ENCODE measurements at places on chromosomes 5 and 9. TPM values are rescaled to one million over a fixed set of nuclear protein-coding genes. Genes with fewer than 3 reads are reported as not detected.
A peak's percentile ranks its signal among the peaks of the same experiment; 100 is the strongest.

DIPK1B gene
- 6.6 TPM for total RNA-seq

PDLIM4 gene
- 33.9 TPM for total RNA-seq

RGS14 gene
- total RNA-seq = 17.3 TPM

ZNF366 gene
- 6.0 TPM for total RNA-seq

IFNB1 gene
- not detected for total RNA-seq

HCN1 gene
- total RNA-seq = not detected

HTR4 gene
- not detected for total RNA-seq

IL31RA gene
- total RNA-seq = not detected

PDE6A gene
- not detected for total RNA-seq

PLCXD3 gene
- total RNA-seq = 4.5 TPM

SLC45A2 gene
- total RNA-seq = not detected

DNA sequence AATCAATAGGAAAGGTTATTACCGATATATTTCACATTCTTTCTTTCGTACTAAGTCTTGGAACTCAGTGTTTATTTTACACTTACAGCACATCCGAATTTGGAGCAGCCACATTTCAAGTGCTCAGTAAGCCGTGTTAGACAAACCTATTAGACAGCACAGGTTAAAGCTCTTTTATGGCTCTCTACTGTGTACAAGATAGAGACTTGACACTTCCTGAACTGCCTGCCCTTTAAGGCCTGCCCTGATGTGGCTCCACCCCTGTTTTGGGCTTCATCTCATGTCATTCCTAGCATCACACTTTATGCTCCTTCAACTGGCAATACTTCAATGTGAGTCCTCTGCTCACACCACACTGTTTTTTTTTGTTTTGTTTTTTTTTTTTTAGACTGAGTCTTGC lies 23.5 kb upstream of the SUSD1 start:
- DNase-seq = no peak

DNA sequence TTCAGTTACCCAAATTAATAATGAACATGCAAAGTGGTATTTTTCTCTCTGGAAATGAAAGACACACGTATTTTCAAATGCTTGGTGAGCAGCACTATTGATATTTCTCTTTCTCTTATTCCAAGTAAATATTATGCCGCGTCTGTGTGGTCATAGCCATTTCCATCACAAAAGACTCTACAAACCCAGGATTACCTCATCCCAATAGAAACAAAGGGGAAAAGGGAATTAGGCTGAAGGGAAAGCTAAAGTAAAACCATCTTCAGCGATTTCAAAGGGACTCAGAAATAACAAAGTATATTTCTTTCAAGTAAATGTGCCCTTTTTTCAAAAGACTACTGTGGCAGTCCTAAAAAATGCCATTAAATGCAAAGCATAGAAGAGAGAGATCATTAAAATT lies 62.0 kb upstream of the FST start:
- no peak for DNase-seq

DNA sequence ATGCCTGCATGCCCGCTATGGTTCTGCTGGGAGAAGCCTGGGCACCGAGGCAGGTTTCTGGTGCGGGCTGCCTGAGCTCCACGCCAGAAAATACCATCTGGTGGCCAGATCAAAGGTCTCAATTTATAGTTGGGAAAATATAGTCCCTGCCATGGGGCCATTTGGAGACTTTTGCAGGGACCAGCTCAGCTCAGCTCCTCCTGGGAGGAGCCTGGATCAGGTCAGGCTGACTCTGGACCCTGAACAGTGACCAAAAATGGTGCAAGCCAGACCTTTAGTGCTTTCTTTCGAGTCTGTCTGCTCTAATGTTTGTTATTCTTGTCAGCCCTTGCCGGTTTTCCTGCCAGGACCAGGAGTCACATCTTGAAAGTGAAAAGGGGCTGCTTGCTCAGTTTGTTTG lies 31.8 kb downstream of the HMCN2 start:
- peak; percentile 70 for DNase-seq

DNA sequence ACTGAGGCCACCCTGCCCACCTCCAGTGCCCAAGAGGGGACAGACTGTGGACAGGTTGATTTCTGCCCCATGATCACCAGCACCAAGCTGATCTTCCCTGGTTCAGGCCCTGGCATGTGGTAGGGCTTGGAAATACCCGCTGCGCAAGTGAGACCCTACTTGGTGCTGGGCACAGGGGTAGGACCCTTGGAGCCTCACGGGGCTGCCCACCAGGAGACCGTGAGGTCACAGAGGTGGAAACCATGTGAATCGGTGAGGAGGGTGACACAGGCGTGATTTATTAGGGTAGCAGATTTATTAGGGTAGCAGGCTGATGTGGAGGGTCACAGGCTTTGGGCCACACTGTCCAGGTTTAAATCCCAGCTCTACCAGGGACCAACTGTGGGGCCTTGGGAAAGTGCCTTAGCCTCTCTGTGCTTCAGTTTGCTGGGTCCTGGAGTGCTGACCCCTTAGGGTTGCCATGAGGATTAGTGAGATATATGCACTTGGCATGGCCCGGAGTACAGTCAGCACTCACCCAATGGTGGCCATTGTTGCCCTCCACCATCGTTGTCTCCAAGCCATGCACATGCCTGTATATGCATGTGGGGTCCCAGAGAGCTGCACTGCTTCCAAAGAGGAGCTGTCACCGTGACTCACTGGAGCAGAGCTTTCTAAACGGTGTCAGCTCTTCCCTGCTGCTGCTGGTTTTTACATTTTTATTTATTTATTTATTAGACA lies 20.9 kb upstream of the DUSP1 start:
- no peak for DNase-seq

- no peak for DNase-seq
Measured at GRCh38 chr5:132628814-132629213, 29.2 kb upstream of the IL13 start.

DNA sequence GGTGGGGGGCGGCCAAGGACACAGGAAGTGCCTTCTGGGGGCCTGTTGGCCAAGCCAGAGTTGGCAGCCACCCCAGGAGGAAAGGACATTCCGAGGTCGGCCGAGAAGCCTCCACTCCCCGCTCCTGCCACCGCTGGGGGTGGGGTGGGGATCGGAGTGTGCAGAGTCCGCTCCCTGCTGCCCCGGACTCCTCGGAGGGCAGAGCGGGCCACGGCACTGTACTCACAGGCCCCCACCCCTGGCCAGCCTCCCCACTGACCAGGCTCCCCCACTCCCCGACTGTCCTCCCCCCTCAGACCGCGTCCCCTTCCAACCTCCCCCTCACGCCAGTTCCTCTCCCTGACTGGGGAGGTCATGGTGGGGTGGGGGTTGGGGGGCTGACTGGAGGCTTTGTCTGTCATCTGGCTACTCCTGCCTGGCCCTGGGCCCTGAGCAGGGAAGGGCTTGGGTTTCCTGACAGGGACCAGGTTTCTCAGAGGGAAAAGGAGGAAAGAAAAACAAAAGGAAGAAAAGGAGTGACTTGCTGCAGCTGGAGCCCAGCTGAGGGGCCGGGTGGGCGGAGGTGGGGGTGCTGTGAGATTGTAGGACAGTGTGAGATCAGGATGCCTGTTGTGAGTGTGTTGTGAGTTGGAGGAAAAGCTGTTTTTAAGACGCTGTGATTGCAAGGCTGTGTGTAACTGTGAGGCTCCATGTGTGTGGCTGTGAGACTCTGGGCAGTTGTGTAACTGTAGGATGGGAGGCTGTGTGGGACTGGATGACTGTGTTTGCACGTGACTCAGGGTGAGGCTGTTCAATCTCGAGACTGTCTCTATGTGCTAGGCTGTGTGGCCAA lies 29.7 kb downstream of the CNTFR start:
- peak; percentile 61 for DNase-seq

DNA sequence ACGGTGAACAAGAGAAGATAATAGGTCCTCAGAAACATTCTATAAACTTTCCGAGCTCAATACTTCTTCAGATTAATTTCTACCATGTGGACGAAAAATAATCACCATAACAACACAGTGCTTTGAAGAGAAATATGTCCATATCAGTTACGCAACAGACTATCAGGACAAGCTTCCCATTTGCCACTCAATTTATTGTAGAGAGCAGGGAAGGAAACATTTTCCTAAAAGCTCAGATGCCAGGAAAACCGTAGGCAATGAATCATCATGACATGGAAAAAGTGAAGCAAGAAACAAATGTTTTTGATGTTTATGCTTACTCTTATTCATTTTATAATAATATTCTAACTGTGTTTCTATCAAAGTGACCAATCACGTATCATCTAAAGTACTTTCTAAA lies 87.6 kb downstream of the S1PR3 start:
- no peak for DNase-seq

DNA sequence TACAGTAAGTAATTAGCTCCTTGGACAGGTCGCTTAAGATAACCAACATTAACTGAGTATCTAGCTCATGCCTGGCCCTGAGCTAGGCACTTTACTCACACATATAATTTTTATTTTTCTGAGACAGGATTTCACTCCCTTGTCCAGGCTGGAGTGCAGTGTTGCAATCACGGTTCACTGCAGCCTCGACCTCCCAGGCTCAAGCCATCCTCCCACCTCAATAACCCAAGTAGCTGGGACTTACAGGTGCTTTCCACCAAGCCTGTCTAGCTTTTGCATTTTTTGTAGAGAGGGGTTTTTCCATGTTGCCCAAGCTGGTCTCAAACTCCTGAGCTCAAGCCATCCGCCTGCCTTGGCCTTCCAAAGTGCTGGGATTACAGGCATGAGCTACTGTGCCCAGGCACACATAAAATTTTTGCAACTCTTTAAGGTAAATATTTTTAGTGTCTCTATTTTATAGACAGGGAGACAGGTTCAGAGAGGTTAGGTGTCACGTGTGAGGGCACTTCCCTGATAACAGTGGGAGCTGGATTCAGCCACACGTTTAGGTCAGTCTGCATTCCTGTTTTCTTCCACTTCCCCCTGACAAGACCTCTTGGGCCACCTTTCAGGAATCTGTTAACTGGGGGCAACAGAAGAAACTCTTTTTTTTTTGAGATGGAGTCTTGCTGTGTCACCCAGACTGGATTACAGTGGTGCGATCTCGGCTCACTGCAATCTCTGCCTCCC lies 18.2 kb downstream of the HBEGF start:
- no peak for DNase-seq

- DNase-seq = no peak
Measured at GRCh38 chr5:69502367-69502766, 9.8 kb downstream of the OCLN start.

GRCh38 chr9:68951879-68952659 lies 61.8 kb downstream of the PRKACG start:
- DNase-seq = no peak

GRCh38 chr9:120841930-120842684 lies 615 bp downstream of the PSMD5 start:
- no peak for DNase-seq

DNA sequence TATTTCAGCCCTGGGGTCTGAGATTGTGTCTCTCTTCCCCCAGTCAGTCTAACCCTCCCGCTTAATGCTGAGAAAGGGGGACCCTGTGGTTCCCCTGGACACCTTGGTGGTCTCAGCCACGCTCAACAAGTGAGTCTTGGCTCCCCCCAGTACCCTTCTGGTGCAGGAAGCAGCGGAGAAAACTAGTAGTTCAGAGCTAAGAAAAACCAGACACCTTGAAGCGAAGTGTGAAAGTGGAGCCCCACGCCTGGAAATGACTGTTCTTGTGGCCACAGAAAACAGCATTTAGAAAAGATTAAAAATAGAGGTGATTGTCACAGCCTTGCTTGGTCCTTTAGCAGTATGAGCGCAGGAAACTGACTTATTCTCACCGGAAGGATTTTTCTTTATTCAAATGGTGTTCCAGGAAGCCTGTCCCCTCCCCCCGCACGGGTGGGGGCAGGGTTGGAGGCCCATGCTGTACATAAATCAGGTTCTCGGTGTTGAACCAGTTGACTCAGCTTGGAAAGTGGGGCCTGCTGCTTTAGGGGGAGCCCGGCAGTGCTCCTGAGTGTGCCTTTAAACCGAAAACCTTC lies 8.1 kb downstream of the ARPC5L start:
- peak; percentile 67 for DNase-seq

DNA sequence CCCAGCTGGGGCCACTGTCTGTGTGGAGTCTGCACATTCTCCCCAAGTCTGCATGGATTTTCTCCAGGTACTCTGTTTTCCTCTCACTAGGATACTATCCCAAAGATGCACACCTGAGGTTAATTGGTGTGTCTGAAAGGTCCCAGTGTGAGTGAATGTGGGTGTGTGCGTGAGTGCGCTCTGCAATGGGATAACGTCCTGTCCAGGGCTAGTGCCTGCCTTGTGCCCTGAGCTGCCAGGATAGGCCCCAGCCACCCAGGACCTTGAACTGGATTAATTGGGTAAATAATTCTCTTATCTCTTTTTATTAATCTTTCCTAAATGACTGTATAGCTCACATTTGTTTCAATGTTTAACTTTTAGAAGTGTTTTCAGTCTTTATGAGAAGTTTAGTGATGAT lies 11.5 kb upstream of the PANK3 start:
- no peak for DNase-seq

DNA sequence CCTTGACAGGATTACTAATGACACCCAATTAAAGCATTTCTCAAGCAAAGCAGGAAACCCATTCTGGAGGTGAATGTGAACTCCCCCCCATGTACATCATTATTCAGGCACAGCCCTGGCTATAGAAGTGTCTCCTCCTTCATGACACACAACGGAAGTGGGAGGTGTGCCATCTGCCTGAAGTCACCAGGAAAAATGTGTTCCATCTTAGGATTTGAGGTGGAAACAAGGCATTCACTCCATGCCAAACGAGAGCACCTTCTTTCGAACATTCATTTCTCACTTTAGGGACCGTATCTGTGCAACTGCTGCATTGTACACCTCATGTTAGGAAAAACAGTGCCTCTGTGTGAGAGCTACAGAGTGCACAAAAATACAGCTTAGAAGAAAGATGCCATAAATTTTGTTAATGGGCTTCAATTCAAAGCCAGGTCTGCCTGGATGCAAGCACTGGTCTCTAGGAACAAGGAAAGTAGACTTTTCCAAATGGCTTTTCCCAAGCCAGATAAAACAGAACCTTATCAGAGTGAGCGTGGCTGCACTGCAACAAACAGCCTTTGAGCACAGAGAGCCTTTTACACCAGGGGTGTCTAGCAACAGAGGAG lies 19.4 kb downstream of the GOLM1 start:
- no peak for DNase-seq

DNA sequence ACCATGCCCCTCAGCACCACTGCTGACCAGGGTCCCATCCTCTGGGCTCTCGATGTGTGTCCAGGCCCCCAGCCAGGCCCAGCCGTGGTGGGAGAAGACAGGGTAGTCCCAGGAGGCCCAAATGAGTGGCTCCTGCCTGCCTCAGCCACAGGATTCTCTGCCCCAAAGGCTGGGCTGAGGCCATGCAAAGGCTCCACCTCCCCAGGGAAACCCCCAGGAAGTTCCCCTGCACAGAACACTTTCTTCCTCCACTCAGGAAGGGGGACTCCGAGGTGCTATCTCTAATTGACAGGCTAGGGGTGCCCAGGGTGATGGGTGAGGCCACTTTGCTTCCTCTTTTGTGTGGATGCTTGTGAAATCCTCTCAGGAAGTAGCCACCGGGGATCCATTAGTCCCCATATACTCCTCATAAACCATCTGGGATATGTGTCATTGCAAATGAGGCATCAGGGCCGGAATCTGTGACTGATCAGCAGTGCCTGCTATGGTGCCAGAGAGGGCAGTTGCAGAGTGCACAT lies 23.1 kb upstream of the TDRD7 start:
- no peak for DNase-seq

GRCh38 chr5:39381376-39381775 lies 17.1 kb upstream of the C9 start:
- no peak for DNase-seq

Data from ureter (tissue), 1 donor.